Kidney (tissue), 22 donors: ENCODE measurements at places on chromosomes 7 and 10.

GRCh38 chr7:17849504-17849903 lies 90.8 kb downstream of the SNX13 start:
- DNase-seq = no peak

GRCh38 chr7:10475940-10476641 lies 497.6 kb upstream of the PHF14 start:
- DNase-seq = no peak

- DNase-seq = peak; percentile 57
Measured at GRCh38 chr10:80924063-80924952, 386.6 kb downstream of the SH2D4B start.

GRCh38 chr10:48406204-48406603 lies 99.7 kb downstream of the MAPK8 start:
- no peak for DNase-seq

- no peak for DNase-seq
Measured at GRCh38 chr7:31336202-31337001, 4.1 kb downstream of the NEUROD6 start.

- DNase-seq = no peak
Measured at GRCh38 chr10:35854661-35855060, 212.6 kb upstream of the FZD8 start.

DNA sequence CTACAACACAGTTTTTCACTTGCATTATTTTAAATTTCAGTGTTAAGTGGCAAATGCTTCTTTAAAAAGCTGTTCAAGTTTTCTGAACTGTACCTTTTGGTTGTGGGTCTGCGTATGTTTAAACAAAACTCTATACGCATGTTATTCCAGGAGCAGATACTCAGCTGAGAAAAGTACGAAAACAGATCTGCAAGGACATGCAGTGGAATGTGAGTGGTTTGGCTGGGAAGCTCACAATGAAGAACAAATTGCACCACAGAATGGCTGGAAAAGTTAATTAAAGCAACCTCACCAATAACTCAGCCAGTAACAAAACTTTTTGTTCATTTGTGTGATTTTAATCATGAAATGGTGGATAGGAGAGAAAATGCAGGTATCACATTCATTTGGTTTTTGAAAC lies 17.6 kb downstream of the GLI3 start:
- no peak for DNase-seq

DNA sequence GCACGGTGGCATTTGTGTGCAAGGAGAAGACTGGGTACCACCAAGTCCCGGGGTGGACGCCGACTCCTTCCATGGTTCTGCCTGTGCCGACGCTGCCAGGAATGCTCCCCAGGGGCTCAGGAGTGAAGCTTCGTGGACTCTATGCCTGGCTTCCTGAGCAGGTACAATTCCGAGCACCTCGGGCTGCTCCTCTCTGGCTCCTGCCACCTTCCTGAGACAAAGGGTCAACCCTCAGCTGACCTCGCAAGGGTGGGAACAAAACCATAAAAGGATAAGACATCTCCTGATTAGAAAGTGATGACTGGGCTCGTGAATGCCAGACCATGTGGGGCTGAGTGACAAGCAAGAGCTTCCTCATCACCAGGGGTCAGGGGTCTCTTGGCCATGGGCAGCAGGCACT lies 31.8 kb downstream of the CALML3 start:
- DNase-seq = no peak

- DNase-seq = no peak
Measured at GRCh38 chr7:100946766-100947365, 2.5 kb upstream of the MUC3A start.

DNA sequence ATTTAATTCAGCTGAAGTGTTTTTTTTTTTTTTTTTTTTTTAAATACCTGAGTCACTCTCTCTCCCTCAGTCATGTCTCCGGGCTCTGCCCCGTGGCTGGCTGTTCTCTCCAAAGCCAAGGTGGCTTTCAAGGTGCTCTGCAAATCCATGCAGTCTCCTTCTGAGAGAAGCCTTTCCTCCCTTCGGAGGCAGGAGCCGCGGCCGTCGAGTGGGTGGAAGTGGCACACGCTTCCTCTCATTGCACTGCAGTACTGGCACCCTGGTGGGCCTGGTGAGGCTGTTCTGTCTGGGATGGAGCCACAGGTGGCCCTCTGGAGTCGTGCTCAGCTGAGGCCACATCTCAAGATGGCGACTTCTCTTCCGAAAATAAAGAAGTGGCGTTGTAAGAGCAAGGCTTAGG lies 221.8 kb downstream of the GLRX3 start:
- DNase-seq = no peak

DNA sequence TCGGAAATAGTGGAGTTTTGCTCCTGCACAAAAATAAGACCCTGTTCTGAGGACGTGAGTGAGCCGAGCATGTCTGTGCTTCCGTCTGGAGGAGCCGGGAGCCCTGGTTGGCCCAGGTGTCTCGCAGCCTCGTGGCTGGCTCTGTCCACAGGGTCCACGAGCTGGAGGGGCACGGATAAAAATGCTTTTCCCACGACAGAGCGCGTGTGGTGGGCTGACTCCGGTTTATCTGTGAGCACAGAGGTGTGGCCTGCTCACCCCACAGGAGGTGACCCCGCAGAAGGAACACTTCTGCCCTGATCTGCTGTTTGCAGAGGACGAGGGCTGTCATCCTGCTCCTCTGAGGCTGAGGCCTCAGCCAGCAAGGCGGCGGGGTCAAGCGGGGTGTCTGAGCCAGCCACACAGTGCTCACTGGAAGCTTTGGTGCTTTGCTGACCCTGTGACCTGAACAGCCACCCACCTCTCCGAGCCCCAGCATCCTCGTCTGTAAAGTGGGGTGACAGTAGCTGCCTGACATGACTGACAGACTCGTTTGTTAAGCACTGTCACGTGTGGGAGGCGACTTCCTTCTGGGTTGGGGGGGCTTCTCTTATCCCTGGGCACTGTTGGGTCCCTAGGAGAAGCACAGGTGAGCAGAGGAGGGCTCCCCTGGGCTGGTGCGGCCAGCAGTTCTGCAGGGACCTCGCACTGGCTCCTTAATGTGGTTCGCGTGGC lies 162.5 kb downstream of the DNAJB6 start:
- DNase-seq = no peak

- DNase-seq = no peak
Measured at GRCh38 chr10:60367024-60367423, 22.7 kb downstream of the ANK3 start.

GRCh38 chr7:158573310-158573709 lies 14.3 kb downstream of the PTPRN2 start:
- no peak for DNase-seq

GRCh38 chr10:59595593-59595992 lies 114.1 kb downstream of the SLC16A9 start:
- no peak for DNase-seq

DNA sequence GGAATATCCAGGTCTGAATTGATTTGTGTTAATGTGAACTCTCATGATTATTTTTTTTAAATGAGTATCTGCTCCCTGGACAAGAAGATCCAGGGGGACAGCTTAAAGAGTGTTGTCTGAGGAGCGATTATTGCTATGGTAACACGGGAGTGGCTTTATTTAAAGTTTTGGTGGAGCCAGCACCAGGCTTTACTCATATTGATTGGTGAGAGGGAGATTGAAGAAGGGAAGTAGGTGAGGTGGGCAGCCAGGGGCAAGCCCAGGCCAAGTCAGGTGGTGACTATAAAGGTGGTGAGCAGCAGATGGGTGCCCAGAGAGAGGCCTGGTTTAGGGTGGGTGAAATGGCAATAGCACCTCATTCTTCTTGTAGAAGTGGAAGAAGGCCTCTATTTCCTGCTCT lies 10.2 kb upstream of the AGR2 start:
- no peak for DNase-seq

DNA sequence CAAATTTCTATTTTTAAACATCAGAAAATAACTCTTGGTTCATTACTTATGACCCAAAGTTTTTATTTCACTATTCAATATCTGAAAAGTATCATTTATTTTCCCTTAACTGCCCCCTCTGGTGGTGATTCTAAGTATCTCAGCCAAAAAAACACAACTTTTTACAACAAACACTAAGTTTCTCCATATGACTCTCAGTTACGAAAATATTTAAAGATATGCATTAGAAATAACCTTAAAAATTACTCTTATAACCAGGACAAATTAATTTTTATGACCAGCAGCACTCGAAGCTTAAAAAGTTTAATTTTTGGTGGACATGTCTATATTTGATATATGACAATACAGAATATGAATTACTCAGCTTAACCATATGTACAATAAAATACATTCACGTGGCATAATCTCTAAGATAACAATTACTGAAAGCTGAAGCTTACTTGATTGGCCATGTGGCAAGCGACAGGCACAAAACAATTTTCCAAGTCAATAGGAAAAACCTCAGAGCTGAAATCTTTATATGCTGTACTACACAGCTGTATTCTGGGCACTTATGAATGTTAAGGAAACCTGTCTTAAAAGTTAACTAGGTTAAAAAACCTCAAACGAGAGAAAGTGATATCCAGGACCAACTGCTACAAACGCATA lies 2.3 kb downstream of the HNRNPA2B1 start:
- DNase-seq = no peak

- DNase-seq = no peak
Measured at GRCh38 chr10:72812753-72813430, 80.6 kb upstream of the OIT3 start.

- DNase-seq = peak; percentile 70
Measured at GRCh38 chr7:97006055-97006815, 882 bp downstream of the DLX6 start.

- DNase-seq = no peak
Measured at GRCh38 chr10:99995269-99995668, 14.5 kb downstream of the DNMBP start.

DNA sequence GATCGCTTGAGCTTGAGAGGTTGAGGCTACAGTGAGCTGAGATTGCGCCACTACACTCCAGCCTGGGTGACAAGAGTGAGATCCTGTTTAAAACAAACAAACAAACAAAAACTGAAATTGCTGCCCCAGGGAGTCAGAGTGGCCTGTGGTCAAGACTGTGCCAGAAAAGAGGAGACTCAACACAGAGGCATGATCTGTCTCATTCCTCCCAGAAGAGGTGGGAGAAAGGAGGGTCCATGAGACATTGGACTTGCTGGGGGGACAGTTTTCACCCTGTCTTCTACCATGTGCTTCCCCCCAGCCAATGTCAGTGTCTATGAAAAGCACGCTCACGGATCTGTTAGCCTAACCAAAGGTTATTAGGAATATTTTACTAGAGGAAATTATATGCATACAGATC lies 3.2 kb downstream of the ZNF853 start:
- no peak for DNase-seq

DNA sequence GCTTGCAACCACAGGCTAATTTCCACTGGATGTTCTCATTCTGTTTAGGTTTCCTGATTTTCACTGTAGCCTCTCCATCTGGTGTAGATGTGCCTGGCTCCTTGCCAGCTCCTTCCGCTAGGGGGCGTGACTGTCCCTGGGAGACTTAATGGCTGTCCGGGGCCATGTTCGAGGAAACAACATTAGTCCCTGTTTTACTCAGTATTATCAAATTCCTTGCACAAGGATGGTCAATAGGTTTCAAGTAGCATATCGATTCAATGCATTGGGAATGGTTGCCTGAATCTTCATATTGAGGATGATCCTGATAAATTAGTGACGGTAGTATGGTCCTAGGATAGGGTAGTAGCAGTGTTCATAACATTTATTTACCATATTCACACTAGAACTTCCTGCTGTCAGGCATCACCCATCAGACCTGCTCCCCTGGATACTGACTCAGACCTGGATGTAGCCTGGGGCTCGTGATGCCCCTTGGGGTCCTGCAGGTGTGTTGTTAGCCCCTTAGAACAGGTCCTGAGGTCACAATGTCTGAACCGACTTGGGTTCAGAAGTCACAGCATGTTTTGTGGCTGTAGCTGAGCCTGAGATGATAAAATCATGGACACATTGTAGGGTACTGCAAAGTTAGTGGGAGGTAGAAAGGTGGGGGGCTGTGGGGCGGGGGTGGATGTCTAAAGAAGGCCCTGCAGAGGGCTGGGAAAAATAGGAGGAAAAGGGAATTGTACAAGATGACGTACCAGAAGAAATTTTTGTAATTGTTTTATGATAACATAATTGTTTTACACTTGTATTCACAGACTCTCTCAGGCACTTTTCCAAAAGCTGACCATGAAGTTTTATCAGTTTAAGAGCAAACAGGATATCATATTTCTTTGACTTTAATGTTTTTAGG lies 8.9 kb upstream of the EXOC6 start:
- peak; percentile 33 for DNase-seq

DNA sequence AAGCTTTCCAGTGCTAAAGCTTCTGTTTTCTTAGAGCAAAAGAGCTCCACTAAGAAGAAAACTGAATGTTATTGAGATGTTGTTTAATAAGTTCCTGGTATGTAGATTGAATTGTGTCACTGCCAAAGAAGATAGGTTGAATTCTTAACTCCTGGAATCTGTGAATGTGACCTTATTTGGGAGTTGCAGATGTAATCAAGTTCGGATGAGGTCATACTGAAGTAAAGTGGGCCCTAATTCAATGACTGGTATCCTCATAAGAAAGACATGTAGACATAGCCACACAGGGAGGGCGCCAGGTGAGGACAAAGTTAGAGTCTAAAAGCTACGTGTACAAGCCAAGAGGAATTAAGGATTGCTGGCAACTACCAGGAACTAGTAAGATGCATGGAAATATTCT lies 732.1 kb upstream of the C7orf33 start:
- DNase-seq = no peak

DNA sequence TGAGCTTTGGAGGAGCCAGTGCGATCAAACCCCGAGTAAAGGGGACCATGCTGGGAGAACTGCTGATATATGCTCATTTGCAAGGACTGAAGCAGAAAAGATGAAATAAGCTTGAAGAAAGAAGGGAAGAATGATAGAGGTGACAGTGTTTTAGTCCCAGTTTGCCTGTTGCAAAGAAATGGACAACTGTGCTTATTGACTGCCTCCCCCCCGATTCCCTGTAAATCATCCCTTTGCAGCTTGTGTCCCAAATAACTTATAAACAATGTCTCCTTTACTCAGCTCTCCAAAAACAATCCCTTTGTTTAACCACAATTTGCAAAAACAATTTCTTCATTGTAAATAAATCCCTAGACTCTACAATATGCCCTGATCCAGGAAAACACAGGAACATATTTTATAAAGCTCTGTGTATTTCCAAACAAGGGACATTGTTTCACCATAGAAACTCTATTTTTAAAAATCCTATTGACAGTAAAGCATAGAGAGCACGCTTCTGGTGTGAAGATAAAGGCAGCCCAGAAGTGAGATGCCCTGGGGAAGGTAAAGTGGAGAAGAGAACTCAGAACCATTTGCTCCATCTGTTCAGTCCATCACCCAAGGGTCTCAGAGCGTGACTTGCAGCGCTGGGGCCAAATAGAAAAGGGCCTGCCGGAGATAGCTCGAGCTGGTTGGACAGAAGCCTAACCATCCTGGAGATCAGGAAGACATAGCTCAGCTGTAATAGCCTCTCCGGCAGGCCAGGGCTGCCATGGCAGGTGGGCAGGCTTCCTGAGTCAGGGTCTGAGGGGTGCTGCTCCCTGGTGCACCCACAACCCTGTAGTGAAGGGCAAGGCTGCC lies 280.5 kb downstream of the WDR11 start:
- DNase-seq = no peak

GRCh38 chr10:79024720-79025198 lies 44.0 kb upstream of the ZMIZ1 start:
- DNase-seq = peak; percentile 52

- peak; percentile 80 for DNase-seq
Measured at GRCh38 chr7:140229591-140230515, 53.1 kb upstream of the KDM7A start.
